CD4-positive, alpha-beta T cell treated with Interleukin-6 for 4 hours (primary cell): ENCODE measurements at places on chromosomes 2 and 18.
A peak's percentile ranks its signal among the peaks of the same experiment; 100 is the strongest.

- DNase-seq: no peak
Measured at GRCh38 chr2:203772456-203773165, 66.2 kb downstream of the CD28 start.

- no peak for DNase-seq
Measured at GRCh38 chr2:8495189-8495989, 186.5 kb upstream of the ID2 start.

DNA sequence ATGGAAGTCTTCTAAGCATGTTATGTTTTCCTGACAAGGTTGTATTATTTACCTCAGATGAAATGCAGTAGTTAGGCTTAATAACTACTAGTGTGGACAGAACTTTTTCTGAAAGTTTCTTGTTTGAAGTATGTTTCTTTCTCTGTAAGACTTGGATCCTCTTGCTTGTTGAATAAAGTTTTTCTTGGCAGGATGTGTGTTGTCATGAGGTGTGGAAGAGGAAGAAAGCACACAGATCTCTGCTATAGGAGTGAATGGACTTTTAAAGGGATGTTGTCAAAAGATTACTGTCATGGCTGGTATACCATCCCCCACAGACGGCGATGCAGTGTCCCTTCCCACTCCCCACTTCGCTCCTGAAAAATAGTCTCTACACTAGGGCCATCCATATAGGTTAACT, 2.6 kb downstream of the CAB39 start:
- DNase-seq: no peak

DNA sequence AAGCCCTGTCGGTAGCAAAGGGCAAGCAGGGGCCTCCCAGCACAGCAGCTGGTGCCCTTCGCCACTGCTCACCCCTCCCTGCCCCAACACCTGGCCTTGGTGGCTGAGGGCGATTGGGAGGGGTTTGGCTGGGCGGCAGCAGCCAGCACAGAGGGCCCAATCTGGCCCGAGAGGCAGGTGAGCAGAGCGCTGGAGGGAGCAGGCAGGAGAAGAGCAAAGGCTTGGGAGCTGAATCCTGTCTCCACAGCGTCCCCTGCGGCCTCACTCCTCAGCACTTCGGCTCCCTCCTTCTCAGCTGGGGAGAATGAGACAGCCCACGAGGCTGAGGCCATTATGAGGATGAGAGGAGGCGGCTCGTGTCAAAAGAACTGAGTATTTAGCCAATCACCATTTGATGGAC, 74.9 kb upstream of the TAF1B start:
- DNase-seq: no peak

GRCh38 chr18:77374446-77374805, 124.8 kb downstream of the GALR1 start:
- no peak for DNase-seq

GRCh38 chr2:120442923-120443571, 97.1 kb downstream of the INHBB start:
- DNase-seq: peak; percentile 34
